ENCODE measurements at places on chromosomes 2 and 18.
A peak's percentile ranks its signal among the peaks of the same experiment; 100 is the strongest.

- no peaks in the 10 kb centered on the region for H3K4me1 ChIP-seq
- H3K36me3 ChIP-seq = peaks cover 48% of the 10 kb centered on the region
- H3K27me3 ChIP-seq = no peaks in the 10 kb centered on the region
- H3K4me3 ChIP-seq = no peak overlapping the region
- peak overlapping the region; percentile 26 for H3K27ac ChIP-seq
Measured at GRCh38 chr2:221443645-221444044, 128.5 kb downstream of the EPHA4 start.

GRCh38 chr2:239279508-239280295 lies 121.1 kb downstream of the HDAC4 start:
- no peak for ATAC-seq
- H3K36me3 ChIP-seq = peaks cover 4% of the 10 kb centered on the region
- H3K4me3 ChIP-seq = peak overlapping the region; percentile 45
- no peaks in the 10 kb centered on the region for H3K27me3 ChIP-seq
- peak overlapping the region; percentile 71 for H3K27ac ChIP-seq

GRCh38 chr18:44848644-44849335 lies 168.1 kb downstream of the SETBP1 start:
- ATAC-seq = no peak
- H3K4me1 ChIP-seq = no peaks in the 10 kb centered on the region
- no peak overlapping the region for H3K27ac ChIP-seq
- no peaks in the 10 kb centered on the region for H3K27me3 ChIP-seq
- no peak overlapping the region for H3K4me3 ChIP-seq

DNA sequence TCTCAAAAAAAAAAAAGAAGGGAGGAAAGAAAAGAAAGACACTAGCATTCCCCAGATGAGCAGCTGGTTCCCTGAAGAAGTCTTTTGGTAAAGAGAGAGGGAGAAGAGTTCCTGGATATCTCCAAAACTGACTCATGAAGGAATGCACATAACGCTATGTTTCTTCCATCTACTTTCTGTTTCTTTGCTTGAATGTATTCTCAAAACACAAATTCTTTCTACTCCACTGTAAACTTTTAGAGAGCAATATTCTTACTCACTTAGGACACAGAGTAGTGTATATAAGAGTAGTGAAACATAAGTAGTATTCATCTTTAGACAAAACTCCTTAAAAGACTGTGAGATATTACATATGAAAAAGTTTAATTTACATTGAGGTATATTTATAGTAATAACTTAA lies 64.2 kb downstream of the TRIP12 start:
- peaks cover 72% of the 10 kb centered on the region for H3K36me3 ChIP-seq
- H3K27me3 ChIP-seq = no peaks in the 10 kb centered on the region
- peaks cover 22% of the 10 kb centered on the region for H3K4me1 ChIP-seq
- H3K27ac ChIP-seq = no peak overlapping the region

DNA sequence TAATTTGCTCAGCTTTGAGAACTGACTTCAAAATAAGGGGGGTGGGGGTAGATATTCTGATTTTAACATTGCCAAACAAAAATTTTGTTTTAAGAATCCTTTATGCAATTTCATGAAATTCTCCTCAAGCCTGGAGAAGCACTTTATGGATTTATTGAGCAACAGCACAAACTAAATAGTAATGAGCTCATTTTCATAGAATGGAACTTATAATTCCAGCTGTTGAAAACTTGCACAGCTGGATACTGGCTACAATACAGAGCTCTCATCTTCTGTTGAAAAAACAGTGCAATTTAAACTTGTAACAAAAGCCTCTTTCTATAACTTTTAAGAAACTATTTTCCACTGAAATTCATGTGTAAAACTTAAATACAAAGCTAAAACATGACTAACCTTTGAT lies 137.6 kb upstream of the FN1 start:
- H3K4me1 ChIP-seq = no peaks in the 10 kb centered on the region
- no peaks in the 10 kb centered on the region for H3K36me3 ChIP-seq
- no peak overlapping the region for H3K4me3 ChIP-seq
- no peak for ATAC-seq
- H3K27me3 ChIP-seq = peaks cover 14% of the 10 kb centered on the region

GRCh38 chr2:220674033-220674432 lies 898.1 kb downstream of the EPHA4 start:
- H3K36me3 ChIP-seq = no peaks in the 10 kb centered on the region
- H3K4me1 ChIP-seq = no peaks in the 10 kb centered on the region
- H3K4me3 ChIP-seq = no peak overlapping the region
- peaks cover 5% of the 10 kb centered on the region for H3K27me3 ChIP-seq
- no peak overlapping the region for H3K27ac ChIP-seq
- no peak for ATAC-seq

- no peak overlapping the region for H3K4me3 ChIP-seq
- peaks cover 6% of the 10 kb centered on the region for H3K27me3 ChIP-seq
- peaks cover 16% of the 10 kb centered on the region for H3K36me3 ChIP-seq
- no peak for ATAC-seq
- no peak overlapping the region for H3K27ac ChIP-seq
Measured at GRCh38 chr2:45647986-45648520, 3.4 kb upstream of the PRKCE start.

DNA sequence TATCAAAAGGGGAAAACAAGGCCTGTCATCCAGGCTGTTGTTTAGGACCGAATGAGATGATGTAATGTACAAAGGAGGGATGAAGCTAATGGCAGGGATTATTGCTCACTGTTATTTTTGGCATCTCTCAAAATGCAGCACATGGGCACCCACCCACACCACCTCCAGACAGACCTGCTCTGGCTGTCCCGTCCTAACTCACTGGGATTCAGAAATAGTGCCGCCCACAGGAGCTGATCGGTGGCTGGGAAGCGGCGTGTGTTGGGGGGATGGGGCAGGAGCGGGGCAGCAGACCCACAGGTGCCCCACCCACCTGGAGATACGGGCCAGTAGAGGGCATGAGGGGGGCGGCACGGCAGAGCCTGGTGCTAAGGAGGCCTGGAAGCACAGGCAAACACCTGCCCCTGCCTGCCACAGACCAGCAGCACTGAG lies 52.2 kb downstream of the CRACDL start:
- H3K36me3 ChIP-seq = no peaks in the 10 kb centered on the region
- no peak overlapping the region for H3K27ac ChIP-seq

DNA sequence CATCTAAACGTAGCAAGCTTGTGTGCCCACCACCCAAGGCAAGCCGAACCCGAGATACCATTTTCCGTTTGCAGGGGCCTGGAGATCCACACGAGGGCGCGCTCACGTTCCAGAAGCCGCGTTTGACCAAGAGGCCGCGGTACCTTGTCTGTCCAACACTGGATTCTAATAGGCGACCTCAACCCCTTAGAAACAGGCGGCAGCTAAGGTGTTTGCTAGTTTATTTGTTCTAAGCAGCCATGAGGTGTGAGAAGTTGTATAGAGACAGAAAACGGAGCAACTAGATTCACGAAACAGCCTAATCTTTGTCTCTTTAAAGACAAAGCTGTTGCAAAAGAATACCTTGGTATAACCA lies 4.2 kb downstream of the HOXD11 start:
- ATAC-seq = no peak
- H3K36me3 ChIP-seq = peaks cover 12% of the 10 kb centered on the region
- H3K4me1 ChIP-seq = peaks cover 8% of the 10 kb centered on the region
- peaks cover 60% of the 10 kb centered on the region for H3K27me3 ChIP-seq

- no peaks in the 10 kb centered on the region for H3K4me1 ChIP-seq
- H3K27me3 ChIP-seq = no peaks in the 10 kb centered on the region
- no peak overlapping the region for H3K27ac ChIP-seq
- no peaks in the 10 kb centered on the region for H3K36me3 ChIP-seq
Measured at GRCh38 chr18:33588361-33588760, 10.3 kb downstream of the ASXL3 start.

DNA sequence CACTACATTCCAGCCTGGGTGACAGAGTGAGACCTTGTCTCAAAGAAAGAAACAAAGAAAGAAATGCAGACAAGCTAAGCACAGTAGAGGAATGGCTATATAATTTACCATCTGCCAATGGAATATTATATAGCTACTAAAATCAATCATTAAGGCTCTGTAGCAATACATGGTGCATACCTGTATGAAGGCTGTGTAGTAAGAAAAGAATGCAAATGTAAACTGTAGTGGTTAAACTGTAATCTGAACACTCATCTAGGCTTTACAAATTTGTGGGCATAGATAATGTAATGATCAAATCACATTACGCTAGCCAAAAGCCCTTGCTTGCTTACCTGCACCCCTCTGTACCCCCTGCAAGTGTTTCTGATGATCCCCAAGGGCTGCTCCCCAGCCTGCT lies 230.9 kb downstream of the LTBP1 start:
- H3K4me1 ChIP-seq = no peaks in the 10 kb centered on the region
- no peak overlapping the region for H3K4me3 ChIP-seq
- H3K27me3 ChIP-seq = no peaks in the 10 kb centered on the region
- no peak for ATAC-seq
- no peak overlapping the region for H3K27ac ChIP-seq

GRCh38 chr2:37453027-37453426 lies 108.6 kb downstream of the QPCT start:
- H3K27me3 ChIP-seq = no peaks in the 10 kb centered on the region
- peak; percentile 49 for ATAC-seq
- peak overlapping the region; percentile 15 for H3K27ac ChIP-seq
- H3K4me1 ChIP-seq = peaks cover 43% of the 10 kb centered on the region
- no peaks in the 10 kb centered on the region for H3K36me3 ChIP-seq

- no peak overlapping the region for H3K27ac ChIP-seq
- no peaks in the 10 kb centered on the region for H3K4me1 ChIP-seq
- no peak for ATAC-seq
- no peak overlapping the region for H3K4me3 ChIP-seq
- peaks cover 4% of the 10 kb centered on the region for H3K27me3 ChIP-seq
Measured at GRCh38 chr2:49032126-49032525, 122.2 kb downstream of the FSHR start.

DNA sequence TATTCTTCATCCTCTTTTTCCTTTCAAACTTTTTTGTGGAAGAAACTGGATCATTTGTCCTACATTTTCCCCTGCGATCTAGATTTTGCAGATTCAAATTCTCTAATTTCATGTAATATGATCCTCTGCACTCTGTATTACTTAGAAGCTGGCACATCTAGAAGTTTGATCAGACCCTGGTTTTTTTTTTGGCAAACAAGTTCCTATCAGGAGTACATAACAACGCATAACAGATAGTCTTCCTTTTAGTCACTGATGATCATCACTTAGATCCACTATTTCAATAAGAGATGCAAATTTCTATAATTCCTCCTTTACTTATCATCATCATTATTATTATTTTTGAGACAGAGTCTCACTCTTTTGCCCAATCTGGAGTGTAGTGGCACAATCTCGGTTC lies 117.1 kb downstream of the CDH2 start:
- H3K27me3 ChIP-seq = no peaks in the 10 kb centered on the region
- no peak overlapping the region for H3K27ac ChIP-seq
- no peak overlapping the region for H3K4me3 ChIP-seq
- no peaks in the 10 kb centered on the region for H3K36me3 ChIP-seq
- no peaks in the 10 kb centered on the region for H3K4me1 ChIP-seq
- no peak for ATAC-seq

- H3K27ac ChIP-seq = no peak overlapping the region
- H3K36me3 ChIP-seq = no peaks in the 10 kb centered on the region
- H3K4me3 ChIP-seq = no peak overlapping the region
- no peak for ATAC-seq
- H3K4me1 ChIP-seq = no peaks in the 10 kb centered on the region
- H3K27me3 ChIP-seq = peaks cover 29% of the 10 kb centered on the region
Measured at GRCh38 chr18:74454279-74454751, 2.8 kb downstream of the DIPK1C start.

- no peak overlapping the region for H3K27ac ChIP-seq
- no peak overlapping the region for H3K4me3 ChIP-seq
- H3K36me3 ChIP-seq = no peaks in the 10 kb centered on the region
- H3K4me1 ChIP-seq = no peaks in the 10 kb centered on the region
Measured at GRCh38 chr18:34357944-34358580, 133.3 kb upstream of the NOL4 start.

DNA sequence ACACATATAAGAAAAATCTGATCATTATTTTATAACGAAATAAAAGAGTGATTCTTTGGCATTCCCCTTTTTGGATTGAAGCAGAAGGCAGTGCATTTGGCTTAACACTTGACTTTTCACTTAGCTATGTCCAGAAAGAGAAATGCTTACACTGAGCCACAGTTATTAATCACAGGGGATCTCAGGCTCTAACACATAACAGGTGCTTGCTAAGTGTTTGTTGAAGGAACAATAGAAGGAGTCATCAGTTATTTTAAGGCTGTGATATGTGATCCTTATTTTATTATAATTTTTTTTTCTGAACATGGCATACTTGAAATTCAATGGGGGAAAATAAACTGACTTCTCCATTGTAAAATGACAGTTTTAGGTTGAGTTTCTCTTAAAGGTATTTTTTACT lies 209.5 kb downstream of the UBE2E3 start:
- H3K4me1 ChIP-seq = peaks cover 5% of the 10 kb centered on the region
- peak overlapping the region; percentile 13 for H3K27ac ChIP-seq
- peak overlapping the region; percentile 14 for H3K4me3 ChIP-seq
- ATAC-seq = peak; percentile 49
- no peaks in the 10 kb centered on the region for H3K27me3 ChIP-seq

DNA sequence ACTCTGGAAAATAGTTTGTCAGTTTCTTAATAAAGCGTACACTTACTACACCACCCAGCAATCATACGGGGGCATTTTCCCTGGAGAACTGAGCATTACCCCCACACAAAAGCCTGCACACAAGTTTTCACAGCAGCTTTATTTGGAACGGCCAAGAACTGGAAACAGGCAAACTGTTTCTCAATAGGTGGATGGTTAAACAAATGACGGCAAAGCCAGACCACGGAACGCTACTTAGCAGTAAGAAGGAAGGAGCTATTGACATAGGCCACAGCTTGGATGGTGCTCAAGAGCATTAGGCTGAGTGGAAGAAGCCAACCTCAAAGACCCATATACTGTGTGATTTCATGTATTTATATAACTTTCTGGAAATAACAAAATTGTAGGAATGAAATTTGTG lies 9.0 kb downstream of the MALL start:
- peaks cover 63% of the 10 kb centered on the region for H3K27me3 ChIP-seq
- H3K36me3 ChIP-seq = no peaks in the 10 kb centered on the region
- H3K27ac ChIP-seq = no peak overlapping the region
- peaks cover 6% of the 10 kb centered on the region for H3K4me1 ChIP-seq
- no peak for ATAC-seq

DNA sequence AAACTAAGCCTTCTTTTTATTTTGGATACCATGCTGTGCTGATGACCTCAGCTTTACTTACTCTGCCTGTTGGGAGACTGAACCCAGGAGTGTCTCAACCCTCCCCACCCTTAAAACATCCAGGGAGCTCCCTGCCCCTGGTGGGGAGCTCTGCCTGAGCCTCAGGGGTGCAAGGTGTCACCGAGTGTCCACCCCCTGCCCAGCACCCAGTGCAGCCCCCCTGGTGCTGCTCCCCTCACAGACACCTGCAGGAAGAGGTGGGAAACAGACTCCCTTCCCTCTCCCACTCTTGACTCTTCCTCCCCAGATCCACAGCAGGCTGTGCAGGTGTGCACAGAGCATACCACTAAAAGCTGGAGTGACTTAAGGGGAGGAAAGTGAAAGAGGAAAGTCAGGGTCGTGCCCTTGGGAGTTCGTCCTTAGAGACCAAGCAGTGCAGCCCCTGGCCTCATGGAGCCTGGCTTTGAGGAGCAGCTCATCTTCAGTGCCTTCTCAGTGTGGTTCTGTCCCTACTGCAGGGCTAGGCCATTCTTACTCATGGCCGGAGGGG lies 51.3 kb downstream of the MYO7B start:
- H3K36me3 ChIP-seq = no peaks in the 10 kb centered on the region
- no peak overlapping the region for H3K27ac ChIP-seq
- no peak overlapping the region for H3K4me3 ChIP-seq
- no peak for ATAC-seq
- H3K27me3 ChIP-seq = no peaks in the 10 kb centered on the region

Measured in activated T-helper 17 cell treated with anti-CD3 and anti-CD28 coated beads, Interleukin-2, amount 50 U/mL, for 72 hours (primary cell).